ENCODE measurements at places on chromosomes 5 and 9. TPM values are rescaled to one million over a fixed set of nuclear protein-coding genes. Genes with fewer than 3 reads are reported as not detected.

GRCh38 chr9:95901506-95901905 lies 26.0 kb downstream of the ERCC6L2 start:
- no peak overlapping the region for H3K4me3 ChIP-seq
- H3K36me3 ChIP-seq, result peaks cover 4% of the 10 kb centered on the region
- no peaks in the 10 kb centered on the region for H3K4me1 ChIP-seq
- no peak overlapping the region for H3K27ac ChIP-seq
- no peak for DNase-seq
- H3K27me3 ChIP-seq, result no peaks in the 10 kb centered on the region

DNA sequence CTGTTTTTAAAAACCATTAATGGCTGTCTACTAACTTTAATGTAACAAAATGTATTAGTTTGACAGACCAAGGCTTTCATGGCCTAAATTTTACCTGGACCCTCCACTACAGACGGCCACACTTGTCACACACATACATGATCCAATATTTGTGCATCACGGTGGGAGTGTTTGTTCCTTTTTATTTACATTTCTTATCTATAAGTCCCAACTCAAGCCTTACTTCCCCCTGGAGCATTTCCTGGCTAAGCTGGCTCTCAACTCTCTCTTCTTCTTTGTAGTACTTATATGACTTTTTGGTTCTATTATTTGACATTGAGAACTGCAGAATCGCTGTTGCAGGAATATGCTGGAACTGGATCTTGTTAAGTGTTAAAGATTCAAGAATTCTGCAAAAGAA lies 534.4 kb downstream of the RAB3C start:
- peaks cover 17% of the 10 kb centered on the region for H3K4me1 ChIP-seq
- no peak for DNase-seq
- H3K4me3 ChIP-seq, result no peak overlapping the region
- no peaks in the 10 kb centered on the region for H3K27me3 ChIP-seq
- H3K27ac ChIP-seq, result no peak overlapping the region

MYOZ3 gene
- total RNA-seq, result not detected

SGCD gene
- 0.20 TPM for total RNA-seq

TBC1D9B gene
- 114 TPM for total RNA-seq

All from natural killer cell treated with Interleukin-12 subunit alpha and Interleukin-12 subunit beta and Interleukin-15 and Interleukin-18, amount 100 ng/mL, for 72 hours (primary cell).